ENCODE measurements at places on chromosomes 16 and 17.

- no peak for DNase-seq
These were observed 25.1 kb downstream of the UNK start for GRCh38 chr17:75809631-75810111.

DNA sequence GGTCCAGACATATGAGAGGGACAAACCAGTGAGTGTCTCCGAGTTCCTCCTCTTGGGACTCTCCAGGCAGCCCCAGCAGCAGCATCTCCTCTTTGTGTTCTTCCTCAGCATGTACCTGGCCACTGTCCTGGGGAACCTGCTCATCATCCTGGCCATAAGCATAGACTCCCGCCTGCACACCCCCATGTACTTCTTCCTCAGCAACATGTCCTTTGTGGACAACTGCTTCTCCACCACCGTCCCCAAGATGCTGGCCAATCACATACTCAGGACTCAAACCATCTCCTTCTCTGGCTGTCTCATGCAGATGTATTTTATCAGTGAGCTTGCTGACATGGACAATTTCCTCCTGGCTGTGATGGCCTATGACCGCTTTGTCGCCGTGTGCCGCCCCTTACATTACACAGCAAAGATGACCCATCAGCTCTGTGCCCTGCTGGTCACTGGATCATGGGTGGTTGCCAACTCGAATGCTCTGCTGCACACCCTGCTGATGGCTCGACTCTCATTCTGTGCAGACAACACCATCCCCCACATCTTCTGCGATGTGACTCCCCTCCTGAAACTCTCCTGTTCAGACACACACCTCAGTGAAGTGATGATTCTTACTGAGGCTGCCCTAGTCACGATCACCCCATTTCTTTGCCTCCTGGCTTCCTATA, 19.2 kb downstream of the ZNF200 start:
- no peak for DNase-seq

- DNase-seq = no peak
These were observed 12.8 kb upstream of the SLC38A8 start for GRCh38 chr16:84055366-84055765.

DNA sequence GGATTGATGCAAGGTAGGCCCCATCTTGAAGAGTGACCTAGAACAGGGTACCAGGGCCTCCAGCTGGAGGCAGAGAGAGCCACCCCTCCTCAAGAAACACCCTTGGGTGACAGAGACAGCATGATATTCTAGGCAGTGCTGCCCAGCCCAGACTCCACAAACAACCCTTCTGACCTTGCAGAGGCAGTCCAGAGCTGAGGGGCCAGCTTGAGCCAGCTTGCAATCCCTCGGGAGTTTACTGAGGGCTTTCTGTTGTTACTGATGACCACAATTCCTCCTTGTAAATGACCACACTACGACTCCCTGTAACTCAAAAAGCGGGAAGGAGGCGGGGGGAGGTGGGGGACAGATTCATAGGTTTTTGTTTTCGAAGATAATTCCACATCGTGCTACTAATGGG, 18.6 kb upstream of the MNT start:
- no peak for DNase-seq

DNA sequence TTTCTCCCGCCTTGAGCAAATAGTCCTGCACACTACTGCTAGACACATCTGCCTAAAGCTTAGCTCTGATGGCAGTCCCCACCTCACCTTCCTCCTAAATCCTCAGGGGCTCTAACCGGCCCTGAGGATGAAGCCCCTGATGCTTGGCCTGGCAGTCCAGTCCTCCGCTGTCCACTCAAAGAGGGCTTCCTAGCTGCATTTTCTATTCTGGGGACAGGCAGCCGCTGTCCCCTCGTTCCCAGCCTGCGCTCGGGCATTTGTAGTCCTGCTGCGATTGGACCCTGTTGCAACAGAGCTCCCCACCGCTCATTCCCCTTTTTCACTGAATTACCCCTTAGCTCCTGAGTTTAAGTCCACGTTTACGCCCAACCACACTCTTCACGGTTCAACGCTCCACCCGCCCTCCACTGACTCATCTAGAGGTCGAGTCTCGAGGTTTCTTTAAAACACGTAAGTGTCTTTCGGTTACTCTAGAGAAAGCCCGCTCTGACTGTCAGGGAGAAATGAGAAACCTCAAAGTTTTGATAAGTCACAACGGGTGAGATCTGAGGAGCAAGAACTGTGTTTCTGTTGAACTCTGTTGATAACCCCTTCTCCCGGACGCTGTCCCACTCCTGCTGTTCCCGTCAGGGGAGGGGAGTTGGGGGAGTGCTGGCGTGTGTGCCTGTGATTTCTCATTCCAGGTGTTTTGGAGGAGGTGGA, 4.5 kb downstream of the CCR7 start:
- DNase-seq = peak; percentile 67

GRCh38 chr16:4892361-4893102, 44.4 kb downstream of the PPL start:
- DNase-seq = no peak

DNA sequence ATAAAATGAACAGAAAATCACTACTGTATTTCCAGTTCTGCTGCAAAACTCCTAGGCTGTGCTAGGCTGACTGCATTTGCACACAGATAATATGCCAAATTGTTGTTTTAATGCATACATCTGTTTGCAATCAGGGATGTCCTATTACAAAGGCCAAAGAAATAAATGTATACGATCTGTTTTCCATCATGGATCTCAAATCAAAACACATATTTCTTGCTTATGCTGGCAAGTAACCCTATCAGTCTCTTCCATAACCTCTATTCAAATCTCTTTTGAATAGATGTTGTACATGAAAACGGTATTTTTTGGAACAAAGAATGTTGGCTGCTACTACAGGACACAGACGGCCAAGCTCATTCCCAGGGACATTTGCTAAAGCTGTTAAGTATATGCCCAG, 56.6 kb downstream of the DUSP14 start:
- DNase-seq = no peak

DNA sequence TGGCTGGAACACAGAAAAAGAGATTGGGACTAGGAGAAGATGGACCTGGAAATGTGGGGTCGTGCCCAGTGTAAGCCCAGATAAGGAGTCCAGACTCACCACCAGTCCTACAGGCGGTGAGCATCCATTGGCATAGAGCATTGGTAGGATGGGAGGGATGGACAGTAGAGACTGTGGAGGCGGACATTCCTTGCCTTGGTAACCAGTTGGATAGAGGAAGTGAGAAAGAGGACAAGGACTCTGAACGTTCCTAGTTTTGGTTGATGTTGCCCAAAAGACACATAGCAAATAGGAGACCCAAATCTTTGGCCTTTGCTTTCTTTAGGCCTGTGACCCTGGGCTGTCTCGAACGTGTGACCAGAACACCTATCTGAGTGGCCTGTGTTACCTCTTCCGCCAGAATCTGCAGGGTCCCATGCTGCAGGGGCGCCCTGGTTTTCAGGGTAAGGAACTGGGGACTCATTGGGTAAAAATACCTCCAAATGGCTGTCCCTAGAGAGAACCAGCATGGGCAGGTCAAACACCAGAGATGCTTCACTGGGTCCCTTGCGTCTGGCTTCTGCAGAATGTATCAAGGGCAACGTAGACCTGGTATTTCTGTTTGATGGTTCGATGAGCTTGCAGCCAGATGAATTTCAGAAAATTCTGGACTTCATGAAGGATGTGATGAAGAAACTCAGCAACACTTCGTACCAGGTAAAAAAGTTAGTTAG, 6.4 kb downstream of the ITGAL start:
- no peak for DNase-seq

DNA sequence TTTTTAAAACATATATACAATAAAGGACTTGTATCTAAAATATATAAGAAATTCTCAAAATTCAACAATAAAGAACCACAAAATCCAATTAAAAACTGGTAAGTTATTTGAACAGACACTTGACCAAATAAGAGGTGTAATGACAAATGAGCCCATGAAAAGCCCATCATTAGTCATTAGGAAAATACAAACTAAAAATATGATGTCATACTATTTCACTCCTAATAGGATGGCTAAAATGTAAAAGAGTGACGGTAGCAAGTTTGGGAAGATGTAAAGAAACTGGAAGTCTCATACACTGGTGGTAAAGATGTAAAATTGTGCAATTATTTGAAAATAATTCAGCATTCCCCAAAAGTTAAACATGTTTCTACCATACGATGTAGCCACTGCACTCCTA, 1095.3 kb upstream of the CDH8 start:
- DNase-seq = no peak

DNA sequence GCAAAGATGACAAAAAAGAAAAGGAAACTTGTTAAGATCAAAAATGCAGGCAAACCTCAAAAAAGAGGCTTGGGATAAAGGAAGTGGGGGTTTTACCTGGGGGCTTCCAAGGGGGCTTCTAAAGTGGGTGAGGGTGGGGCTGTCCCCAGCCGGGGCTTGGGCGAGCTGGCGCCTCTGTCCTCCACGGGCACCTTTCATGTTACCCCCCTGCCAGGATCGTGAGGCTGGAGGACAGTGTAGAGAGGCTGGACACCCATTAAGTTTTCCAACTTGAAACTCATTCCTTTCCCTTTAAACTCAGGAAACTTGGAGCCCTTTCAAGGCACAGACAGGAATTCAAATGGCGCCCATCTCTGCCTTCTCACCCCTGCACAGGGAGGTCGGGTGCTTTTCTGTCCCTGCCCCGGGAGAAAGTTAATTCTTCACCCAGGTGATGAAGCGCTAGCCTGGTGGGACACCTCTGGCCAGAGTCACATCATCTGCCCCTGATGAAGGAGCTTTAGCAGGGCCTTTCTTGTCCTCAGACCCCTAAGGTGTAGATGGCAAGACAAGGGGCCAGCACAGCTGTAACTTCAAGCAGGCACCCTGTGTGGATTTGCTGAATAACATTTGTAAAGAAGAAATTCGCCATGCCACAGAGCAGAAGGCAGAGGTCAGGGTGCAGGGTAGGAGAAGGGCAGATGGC, 87.3 kb downstream of the C16orf78 start:
- no peak for DNase-seq

DNA sequence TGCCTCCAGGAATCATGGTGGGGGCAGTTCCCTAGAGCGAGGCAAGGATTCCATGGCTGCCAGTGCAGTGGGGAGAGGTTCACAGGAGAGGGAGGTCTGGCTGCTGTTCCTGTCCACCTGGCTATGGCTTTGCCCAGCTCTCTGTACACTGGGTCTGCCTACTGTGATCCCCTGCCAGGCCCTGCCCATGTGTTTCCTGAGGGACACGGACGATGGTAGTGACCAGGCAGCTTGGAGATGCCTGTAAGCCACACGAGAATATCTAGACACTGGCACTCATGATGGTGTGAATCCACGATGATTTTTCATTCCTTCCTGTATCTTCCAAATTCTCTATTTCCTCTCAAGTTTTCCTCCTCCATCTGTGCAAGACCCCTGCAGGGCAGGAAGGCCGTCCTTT, 11.1 kb downstream of the C1QTNF8 start:
- DNase-seq = no peak

DNA sequence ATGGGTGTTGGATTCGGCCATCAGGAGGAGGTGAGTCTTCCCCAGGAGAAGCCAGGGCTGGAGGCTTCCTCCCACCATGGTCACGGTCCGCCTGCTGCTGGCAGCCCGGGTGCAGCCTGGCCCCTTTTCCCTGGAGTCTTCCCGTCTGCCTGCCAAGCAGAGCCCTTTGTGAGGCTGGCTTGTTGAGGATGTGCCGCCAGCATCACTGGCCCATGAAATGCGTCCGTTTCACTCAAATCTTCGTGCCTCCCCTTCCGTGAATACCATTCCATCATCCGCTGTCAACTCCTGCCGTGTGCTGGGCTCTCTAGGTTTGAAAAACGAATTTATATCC, 9.6 kb downstream of the VPS4A start:
- DNase-seq = no peak

DNA sequence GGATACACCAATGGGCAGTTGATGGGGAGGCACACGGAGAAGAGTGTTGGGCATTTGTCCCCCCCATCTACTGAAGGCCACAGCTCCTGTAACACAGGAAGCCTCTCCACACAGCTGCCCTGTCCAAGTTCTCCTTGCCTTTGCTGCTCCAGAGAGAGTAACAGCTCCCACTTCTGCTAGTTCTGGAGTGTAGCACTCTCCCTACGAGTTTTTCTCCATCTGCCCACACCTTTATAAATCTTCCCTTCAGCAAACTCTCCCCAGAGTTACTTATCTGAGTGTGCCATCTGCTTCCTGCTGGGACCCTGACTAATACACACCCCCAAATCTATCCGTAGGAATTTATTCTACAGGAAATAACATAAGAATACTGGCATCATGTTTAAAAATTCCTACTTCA, 42.6 kb upstream of the ERN1 start:
- no peak for DNase-seq

DNA sequence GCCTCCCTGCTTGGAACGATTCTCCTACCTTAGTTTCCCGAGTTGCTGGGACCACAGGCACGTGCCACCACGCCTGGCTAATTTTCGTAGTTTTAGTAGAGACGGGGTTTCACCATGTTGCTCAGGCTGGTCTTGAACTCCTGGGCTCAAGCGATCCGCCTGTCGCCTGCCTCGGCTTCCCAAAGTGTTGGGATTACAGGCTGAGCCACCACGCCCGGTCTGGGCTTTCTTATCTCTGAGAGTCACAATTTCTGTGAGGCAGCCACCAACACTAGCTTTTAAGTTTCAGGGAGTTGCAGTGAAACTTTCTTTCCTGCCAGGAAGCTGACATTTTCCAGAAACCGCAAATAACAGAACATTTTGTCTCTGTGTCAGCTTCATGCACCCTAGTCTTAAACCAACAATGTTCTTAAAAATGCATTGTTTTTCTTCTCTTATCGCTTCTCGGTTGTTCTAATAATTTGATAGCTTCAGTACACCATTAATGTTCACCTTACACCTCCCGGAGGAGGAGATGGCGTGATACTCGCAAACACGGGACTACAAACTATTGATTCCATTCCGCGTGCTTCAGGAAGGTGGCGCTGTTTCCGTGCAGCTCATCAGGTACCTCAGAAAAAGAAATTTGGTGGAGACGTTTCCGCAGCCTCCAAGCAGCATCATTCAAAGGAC, 7.4 kb upstream of the DHRS7B start:
- DNase-seq = peak; percentile 52

DNA sequence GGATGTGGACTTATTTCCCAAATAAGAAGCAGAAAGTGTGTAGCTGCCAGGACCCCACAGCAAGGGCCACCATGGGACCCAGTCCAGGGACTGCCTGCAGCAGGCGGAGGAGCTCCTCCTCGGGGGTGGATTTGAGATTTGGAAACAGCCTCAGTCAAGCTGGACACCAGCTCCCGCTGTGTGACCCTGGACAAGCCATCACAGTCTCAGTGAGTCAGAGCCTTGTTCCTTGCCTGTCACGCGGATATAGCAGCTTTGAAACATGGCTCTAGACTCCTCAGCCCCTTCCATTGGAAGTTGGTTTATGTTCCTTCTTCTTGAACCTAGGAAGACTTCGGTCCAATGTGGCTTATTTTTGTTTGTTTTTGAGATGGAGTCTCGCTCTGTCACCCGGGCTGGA, 12.5 kb upstream of the DPEP1 start:
- no peak for DNase-seq

- DNase-seq = no peak
These were observed 1.6 kb upstream of the SMTNL2 start for GRCh38 chr17:4582691-4583090.

- no peak for DNase-seq
These were observed 335 bp downstream of the TMEM11 start for GRCh38 chr17:21213638-21214014.
